ENCODE measurements at places on chromosomes 4 and X. TPM values are rescaled to one million over a fixed set of nuclear protein-coding genes. Genes with fewer than 3 reads are reported as not detected.

- no peak for DNase-seq
Measured at GRCh38 chr4:14853176-14853943, 148.9 kb upstream of the CPEB2 start.

- no peak for DNase-seq
Measured at GRCh38 chr4:108209489-108209888, 40.8 kb upstream of the LEF1 start.

DNA sequence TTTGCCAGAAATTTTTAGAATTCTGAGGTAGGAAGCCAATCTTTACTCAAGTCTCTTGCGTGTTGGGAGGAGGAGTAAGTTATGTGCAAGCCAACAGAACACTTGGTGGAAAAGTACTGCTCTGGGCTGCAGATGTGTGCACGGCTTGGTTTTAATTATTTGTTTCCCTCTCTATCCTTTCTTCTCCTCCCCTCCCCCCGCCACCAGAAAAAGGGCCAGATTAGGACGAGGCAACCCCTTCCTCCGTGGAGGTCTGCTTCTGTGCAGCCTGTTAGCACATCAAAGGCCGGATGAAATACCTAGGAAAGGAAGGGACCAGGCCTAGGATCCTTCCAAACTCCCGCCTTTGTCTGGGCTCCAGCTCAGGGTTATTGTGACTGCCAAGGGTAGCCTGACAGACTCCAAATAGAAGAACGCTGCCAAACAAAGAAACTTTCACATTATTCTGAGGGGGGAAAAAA is 1.0 kb upstream of the PGRMC1 start:
- DNase-seq, result peak; percentile 49

DNA sequence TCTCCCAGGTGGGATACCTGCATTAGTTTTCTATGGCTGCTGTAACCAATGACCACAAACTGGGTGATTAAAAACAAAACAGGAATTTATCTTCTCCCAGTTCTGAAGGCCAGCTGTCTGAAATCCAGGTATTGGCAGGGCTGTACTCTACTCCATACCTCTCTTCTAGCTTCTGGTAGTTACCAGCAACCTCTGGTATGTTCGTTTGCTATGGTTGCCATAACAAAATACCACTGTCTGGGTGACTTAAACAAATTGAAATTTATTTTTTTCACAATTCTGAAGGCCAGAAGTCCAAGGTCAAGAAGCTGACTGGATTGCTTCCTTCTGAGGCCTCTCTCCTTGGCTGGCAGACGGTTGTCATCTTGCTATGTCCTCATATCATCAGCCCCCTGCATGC is 642.1 kb upstream of the TENM3 start:
- no peak for DNase-seq

GRCh38 chr4:171553961-171554360 is 259.2 kb upstream of the GALNTL6 start:
- DNase-seq, result no peak

GRCh38 chrX:12505127-12505526 is 286.1 kb upstream of the PRPS2 start:
- no peak for DNase-seq

GRCh38 chr4:188110741-188111471 is 1.5 kb upstream of the TRIML2 start:
- no peak for DNase-seq

GRCh38 chrX:17501746-17502145 is 126.7 kb downstream of the NHS start:
- no peak for DNase-seq

GRCh38 chrX:15790769-15791290 is 546 bp downstream of the ZRSR2 start:
- DNase-seq, result no peak

DNA sequence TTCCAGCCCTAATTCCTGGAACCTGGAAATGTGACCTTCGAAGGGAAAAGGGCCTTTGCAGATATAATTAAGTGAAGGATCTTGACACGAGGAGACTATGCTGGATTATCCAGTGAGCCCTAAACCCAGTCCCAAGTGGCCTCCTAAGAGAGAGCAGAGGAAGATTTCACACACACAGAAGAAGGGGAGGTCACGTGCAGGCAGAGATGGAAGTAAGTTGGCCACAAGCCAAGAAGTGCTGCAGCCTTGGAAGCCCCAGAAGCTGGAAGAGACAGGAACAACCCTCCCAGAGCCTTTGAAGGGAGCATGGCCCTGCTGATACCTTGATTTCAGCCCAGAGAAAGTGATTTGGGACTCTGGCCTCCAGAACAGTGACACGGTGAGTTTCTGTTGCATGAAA is 51.9 kb downstream of the EVC2 start:
- no peak for DNase-seq

- no peak for DNase-seq
Measured at GRCh38 chr4:185838514-185839193, 26.7 kb upstream of the SORBS2 start.

- no peak for DNase-seq
Measured at GRCh38 chrX:67346225-67346624, 197.6 kb upstream of the AR start.

The SPANXB1 gene
- not detected for polyA plus RNA-seq

The GAGE12F gene
- polyA plus RNA-seq, result not detected

The LNX1 gene
- 4.2 TPM for polyA plus RNA-seq

The GAR1 gene
- polyA plus RNA-seq, result 28.1 TPM

The RAB33A gene
- polyA plus RNA-seq, result 0.43 TPM

The STATH gene
- not detected for polyA plus RNA-seq
